ENCODE measurements at places on chromosomes 5 and 9.
A peak's percentile ranks its signal among the peaks of the same experiment; 100 is the strongest.

GRCh38 chr5:107223066-107223465 is 447.7 kb downstream of the EFNA5 start:
- DNase-seq, result no peak

- DNase-seq, result peak; percentile 90
These were observed 536.6 kb downstream of the PDE4D start for GRCh38 chr5:59356813-59357380.

DNA sequence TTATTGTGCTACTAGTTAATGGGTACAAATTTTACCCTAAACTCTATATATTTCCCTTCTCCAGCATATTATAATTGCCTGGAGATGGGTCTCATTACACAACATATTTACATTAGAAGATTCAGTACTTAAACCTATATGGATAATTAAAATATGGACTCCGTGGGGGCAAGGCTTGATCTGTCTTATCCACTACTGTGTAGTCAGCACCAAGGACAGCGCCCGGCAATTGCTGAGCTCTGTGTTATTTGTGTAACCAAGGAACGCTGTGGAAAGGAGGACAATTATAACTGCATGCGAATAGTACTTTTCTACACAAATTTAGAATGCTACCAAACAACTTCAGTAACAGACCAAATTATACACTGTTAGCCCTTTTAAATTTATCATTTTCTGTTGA is 77.7 kb downstream of the DNAH5 start:
- DNase-seq, result peak; percentile 58

- DNase-seq, result no peak
These were observed 86.9 kb downstream of the ATG10 start for GRCh38 chr5:82058710-82059109.

GRCh38 chr5:55343609-55344008 is 35.8 kb downstream of the MTREX start:
- no peak for DNase-seq

DNA sequence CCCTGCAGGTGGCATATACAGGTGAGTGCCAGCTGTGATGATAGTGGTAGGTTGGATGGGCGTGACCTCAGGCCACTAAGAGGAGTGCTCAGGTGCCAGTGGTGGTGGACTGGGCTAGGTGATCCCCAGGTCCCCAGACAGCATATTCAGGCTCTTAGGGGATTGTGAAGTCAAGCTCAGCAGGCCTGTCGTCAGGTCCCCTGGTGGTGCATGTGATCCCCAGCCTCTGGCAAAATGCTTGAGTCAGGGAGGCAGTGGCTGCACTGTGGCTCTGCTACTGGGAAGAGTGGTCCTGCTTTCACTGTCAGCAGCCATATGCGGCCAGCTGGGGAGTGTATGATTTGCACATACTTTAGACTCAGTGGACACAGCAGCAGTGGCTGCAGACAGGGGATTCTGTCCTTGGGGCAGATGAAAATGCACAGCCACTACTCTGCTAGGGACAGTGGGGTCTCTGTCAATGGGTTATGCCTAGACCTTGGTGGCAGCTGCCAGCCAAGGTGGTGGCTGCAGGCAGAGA is 31.6 kb upstream of the CTSL start:
- DNase-seq, result no peak

- DNase-seq, result no peak
These were observed 60.6 kb upstream of the TRPC7 start for GRCh38 chr5:136425921-136426320.

- DNase-seq, result no peak
These were observed 39.8 kb upstream of the CCDC112 start for GRCh38 chr5:115336201-115336720.

GRCh38 chr9:76396144-76396543 is 1.9 kb upstream of the RFK start:
- DNase-seq, result no peak

- no peak for DNase-seq
These were observed 222.6 kb upstream of the GLRA1 start for GRCh38 chr5:152147286-152147685.

DNA sequence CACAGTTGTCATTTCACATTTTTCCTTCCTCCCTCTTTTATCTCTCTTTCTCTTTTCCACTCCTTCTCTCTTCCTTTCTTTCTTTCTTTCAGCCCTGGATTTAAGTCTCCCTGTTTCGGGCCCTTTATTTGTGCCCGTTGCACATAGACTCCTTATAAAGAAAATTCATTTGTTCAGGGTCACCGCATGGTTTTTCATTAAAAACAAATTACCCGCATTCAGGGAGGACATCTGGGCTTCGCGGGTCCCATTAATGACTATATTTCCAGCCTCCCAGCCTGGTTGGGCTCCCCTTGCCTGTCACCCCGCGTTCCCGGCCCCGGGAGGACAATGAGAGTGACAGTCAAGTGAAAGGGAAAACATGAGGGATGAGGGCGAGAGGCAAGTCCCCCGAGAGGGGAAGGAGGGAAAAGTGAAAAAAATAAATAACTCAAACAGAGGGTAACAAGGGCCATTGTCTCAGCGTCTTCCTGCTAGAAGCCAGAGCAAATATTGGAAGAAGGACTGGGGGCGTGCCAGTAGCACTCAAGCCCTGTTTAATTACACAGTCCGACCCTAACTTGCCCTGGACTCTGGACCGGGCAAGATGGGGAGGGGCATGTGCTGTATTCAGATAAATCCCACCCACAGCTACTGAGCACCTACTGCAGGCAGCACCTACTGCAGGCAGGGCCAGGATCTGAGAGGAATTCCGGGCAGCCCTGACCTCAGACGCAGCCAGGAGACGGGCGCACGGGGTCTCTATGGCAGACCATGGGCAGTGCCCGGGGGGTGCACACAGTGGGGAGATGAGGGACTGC is 166.2 kb downstream of the PAX5 start:
- DNase-seq, result no peak

DNA sequence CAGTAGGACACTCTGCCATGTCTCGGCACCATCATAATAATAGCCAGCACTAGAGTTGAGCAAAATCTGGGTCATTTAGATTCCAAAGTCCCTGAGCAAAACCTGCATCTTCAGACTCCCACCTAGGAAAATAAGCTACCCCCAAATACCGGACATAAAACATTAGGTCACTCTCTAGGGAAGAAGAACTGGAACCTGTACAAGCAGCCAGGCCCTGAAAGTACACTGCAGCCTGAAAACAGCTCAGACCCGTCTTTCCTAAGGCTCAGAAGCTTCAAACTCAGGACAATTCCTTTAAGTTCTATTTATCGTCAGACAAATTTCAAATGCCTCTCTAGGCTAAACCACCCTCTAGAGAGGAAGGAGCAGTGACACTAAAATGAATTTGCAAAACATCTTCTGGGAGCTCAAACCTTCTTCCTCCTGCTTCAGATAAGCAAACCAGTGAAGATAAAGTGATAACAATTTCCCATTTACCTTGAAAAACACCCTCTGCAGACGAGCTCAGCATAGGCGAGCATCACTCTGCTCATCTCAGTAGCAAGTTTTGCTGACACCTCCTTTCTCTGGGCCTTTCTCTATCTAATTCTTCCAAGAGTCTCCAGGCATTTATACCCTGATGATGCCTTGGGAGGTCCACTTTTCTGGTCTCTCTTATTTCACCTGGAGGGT is 34.0 kb downstream of the ADAM19 start:
- no peak for DNase-seq

DNA sequence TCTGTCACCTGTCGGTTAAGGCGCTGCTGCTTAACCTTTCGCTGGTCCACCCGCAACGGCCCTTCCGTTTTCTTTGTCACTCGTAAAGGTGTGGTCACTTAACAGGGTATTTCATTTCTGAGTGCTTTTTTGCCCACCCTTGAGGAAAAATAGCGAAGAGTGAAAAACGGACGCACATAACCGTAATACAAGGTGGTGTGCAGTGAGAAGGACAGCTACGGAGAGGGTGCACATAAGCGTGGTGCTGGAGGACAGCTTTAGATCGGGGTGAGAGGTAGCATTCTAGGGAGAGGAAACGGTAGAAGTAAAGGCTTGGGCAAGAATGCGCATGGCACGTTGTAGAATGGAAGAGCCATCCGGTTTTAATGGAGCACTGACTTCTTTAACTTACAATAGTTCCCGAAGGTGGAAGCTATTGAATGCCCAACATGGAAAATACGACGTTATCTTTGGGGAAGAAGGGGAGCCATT is 761 bp downstream of the CCT5 start:
- no peak for DNase-seq

DNA sequence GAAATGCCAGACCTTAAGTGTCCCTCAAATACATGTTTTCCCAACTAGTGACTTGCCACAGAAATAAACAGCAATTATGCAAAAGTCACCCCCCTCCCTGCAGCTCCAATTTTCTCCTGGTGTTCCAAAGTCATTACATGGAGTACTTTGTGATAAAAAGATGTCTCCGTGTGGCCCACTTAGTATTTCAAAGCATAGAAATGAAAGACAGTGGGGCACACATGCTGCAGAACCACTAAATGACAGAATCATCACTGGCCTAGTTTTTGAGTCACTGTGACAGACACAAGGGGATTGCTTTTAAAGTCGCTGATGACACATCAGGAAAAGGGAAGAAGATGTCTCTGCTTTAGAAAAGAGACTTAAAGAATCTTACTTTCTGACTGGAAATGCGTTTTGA is 323.4 kb downstream of the PSAT1 start:
- DNase-seq, result no peak

GRCh38 chr9:74120470-74120869 is 376.7 kb upstream of the RORB start:
- no peak for DNase-seq

DNA sequence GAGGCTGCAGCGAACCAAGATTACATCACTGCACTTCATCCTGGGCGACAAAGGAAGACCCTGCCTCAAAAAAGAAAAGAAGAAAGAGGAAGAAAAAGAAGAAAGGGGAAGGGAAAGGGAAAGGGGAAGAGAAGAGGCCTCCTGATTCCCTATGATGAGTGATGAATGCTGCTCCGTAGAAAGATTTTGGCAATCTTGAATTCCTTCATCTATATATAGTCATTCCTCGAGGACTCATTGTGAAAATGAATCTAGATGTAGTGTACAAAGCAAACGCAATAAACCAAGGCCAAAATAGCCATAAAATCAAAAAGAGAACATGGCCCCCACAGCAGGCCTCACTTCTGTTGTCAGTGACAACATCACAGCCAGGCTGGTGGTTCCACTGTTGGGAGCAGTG is 218.0 kb downstream of the DCP2 start:
- DNase-seq, result no peak

GRCh38 chr9:112334432-112334841 is 1.0 kb upstream of the PTBP3 start:
- DNase-seq, result no peak

- no peak for DNase-seq
These were observed 1.8 kb downstream of the LHX6 start for GRCh38 chr9:122226758-122227574.

DNA sequence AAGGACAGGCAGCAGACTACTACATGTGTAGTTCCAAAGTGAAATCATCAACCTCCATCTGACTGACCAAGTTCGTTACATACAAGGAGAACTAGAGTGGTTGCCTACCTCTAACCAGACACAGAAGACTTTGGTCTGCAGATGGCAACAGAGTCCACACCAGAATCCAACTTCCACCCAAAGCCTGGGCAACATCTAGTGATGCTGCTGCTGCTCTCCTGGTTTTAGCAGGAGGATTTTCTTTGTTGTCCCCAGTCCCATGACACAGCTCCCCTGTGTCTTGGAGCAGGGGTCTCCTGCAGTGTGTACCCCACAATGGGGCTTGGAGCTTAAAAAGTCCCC is 46.4 kb upstream of the APC start:
- no peak for DNase-seq

All from NCI-H460 (cell line).